Activated T-helper 1 cell treated with anti-CD3 and anti-CD28 coated beads, Interleukin-12 subunit alpha, Interleukin-12 subunit beta, Interleukin-2, Interleukin-4 antibody, amounts not matched to agents 30 ng/mL and 10 ng/mL and 1 ng/mL, durations not matched to agents 14 hours and 24 hours and 36 hours (primary cell): ENCODE measurements at places on chromosomes 4 and X. TPM values are rescaled to one million over a fixed set of nuclear protein-coding genes. Genes with fewer than 3 reads are reported as not detected.

FGD1 gene
- 0.15 and 0.21 TPM in 2 replicates for total RNA-seq

JCHAIN gene
- not detected in 2 replicates for total RNA-seq

CXCR3 gene
- 53.9 and 55.4 TPM in 2 replicates for total RNA-seq

BBS7 gene
- total RNA-seq: 16.9 and 20.2 TPM in 2 replicates

MCF2 gene
- total RNA-seq: 0.34 and 0.52 TPM in 2 replicates

SLITRK4 gene
- not detected in 2 replicates for total RNA-seq

UGT8 gene
- total RNA-seq: 0.07 TPM in 1 of 2 replicates, not detected in the other

GNRHR gene
- total RNA-seq: not detected in 2 replicates

PF4V1 gene
- total RNA-seq: not detected in 2 replicates

MMGT1 gene
- 25.2 and 26.4 TPM in 2 replicates for total RNA-seq

SAT1 gene
- total RNA-seq: 71.8 and 74.8 TPM in 2 replicates
